ENCODE measurements at places on chromosomes 6 and 20.

- DNase-seq: no peak
These were observed 150.6 kb upstream of the SPACA1 start for GRCh38 chr6:87897013-87897412.

DNA sequence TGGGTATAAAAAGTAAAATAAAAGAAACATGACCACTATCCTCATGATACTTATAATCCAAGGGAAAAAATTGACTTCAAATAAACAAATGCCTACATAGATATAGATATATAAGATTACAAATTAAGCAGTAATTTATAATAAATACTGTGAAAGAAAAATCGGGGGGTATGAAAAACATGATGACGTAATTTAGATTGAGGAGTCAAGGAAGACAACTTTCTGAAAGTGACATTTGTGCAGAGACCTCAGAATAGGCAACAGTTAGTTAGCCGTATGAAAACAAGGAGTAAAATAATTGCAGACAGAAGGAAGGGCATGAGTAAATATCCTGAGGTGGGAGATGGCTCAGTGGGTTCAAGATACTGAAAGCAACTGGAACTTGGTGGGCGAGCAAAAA, 28.2 kb upstream of the RAB23 start:
- DNase-seq: no peak

- no peak for DNase-seq
These were observed 14.9 kb downstream of the NEDD9 start for GRCh38 chr6:11217360-11218101.

GRCh38 chr20:59020938-59021551, 1.8 kb downstream of the TUBB1 start:
- no peak for DNase-seq

DNA sequence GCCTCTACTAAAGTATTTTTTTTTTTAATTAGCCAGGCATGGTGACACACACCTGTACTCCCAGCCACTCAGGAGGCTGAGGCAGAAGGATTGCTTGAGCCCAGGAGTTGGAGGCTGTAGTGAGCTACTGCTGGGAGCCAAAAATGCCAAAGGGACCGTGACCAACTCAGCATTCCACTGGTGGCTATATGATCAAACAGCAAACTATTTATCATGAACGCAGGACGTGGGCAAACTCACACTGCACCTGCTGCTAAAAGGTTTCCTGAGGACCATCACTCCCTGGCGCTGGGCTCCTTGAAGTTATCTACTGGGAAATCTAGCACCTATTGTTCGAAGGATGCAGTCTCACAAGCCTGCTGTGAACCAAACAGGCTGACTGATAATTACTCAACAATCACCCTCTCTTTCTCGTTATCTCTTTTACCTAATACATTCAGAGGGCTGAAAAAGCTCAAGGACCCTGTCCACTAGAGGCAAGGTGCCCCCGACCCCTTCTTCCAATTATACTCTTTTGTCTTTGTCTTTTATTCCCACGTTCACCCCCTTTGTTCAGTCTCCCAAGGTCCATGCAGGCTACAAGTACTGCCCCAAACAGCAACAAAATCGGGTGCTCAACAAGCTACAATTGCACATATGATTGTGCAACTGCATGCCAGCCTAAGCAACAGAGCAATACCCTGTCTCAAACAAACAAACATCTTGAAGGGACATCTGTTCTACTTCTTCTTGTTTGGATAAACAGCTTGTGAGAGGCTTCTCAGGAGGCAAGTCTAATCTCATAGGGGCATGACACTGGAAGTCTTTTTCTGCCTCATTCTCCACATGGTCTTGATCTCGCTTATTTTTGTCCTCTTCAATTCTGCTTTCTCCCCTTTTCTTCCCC, 47.7 kb upstream of the PLN start:
- no peak for DNase-seq

GRCh38 chr6:42702200-42702599, 20.2 kb downstream of the PRPH2 start:
- no peak for DNase-seq

DNA sequence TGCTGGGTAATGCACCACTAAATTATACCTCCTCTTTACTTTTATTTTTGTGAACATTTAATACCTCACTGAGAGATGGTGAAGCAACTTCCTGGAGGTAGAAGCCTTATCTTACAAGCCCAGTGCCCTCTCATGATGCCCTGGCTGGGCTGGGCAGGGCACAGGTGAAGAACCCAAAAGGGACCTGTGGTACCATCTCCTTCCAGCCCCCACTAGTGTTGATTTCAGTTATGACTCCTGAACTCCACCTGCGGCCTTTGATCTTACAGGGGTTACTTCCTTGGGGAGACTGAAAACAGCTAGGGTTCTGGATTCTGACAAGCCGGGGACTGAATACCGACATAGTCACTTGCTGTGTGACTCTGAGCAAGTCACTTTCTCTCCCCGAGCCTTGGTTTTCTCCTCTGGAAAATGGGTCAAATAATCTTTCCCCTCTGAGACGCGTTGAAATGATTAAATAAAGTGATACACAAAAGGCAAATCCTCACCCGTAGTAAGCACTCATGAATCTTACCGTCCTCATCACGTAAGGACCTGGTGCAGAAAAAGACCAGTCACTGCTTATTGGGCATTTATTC, 1.2 kb downstream of the SLC13A3 start:
- no peak for DNase-seq

GRCh38 chr6:147530132-147531060, 21.9 kb downstream of the SAMD5 start:
- no peak for DNase-seq
